CD4-positive, alpha-beta T cell treated with Interferon alpha-2 for 1 hour (primary cell): ENCODE measurements at places on chromosomes 11 and 22.
A peak's percentile ranks its signal among the peaks of the same experiment; 100 is the strongest.

DNA sequence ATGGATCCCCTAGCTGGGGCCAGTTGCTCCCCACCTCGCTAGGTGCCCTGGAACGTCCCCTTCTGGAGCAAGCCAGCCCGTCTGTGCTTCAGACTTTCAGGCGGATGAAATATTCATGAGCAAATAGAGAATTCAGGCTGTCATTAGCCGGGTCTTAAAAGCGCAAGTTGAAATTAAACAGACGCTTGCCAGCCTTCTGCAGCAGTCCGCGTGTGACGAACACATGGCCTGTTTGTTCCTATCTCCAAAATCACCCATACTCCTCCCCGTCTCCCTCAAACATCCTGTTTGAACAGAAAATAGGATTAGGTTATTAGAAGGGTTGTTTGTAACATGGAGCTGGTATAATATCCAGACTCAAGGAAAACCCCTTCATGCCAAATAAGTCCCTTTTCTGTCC lies 38.7 kb downstream of the MYO18B start:
- no peak for DNase-seq

GRCh38 chr11:28566339-28567089 lies 458.3 kb downstream of the METTL15 start:
- no peak for DNase-seq

GRCh38 chr11:13667245-13667644 lies 1.2 kb upstream of the FAR1 start:
- no peak for DNase-seq

DNA sequence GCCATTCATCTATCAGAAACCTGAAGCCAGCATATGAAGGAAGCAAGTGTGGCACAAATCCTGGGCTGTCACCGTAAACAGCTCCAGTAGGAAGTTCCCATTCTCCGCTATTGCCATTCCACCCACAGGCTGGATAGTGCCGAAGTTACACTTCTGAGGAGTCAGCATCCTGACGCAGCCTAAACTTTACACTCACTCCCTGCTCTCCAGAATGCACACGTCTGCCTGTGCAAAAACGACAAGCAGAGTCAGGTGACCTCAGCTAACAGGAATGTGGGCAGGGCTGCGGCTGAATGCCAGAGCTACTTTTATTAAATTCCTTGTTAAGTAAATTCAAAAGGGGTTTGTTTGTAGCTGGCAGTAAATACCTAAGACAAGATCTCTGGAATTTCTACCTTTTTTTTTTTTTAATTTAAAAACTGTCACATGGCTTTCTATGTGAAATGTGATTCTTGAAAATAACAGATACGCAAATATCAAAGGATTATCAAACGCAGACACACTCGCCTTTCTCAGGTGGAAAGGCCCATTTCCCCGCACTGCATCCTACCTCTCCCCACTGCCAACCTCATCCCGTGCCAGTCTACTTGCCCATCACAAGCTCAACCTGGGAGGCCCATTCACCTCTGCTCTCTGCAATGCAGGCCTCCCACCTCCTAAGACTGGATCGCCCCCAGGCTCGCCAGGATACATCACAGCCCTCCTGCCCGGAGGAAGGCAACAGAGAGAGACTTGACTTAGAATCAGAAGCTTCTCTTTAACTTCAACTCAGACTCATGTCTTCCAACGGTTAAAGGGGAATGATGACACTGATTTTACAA lies 33.5 kb downstream of the NFRKB start:
- no peak for DNase-seq

DNA sequence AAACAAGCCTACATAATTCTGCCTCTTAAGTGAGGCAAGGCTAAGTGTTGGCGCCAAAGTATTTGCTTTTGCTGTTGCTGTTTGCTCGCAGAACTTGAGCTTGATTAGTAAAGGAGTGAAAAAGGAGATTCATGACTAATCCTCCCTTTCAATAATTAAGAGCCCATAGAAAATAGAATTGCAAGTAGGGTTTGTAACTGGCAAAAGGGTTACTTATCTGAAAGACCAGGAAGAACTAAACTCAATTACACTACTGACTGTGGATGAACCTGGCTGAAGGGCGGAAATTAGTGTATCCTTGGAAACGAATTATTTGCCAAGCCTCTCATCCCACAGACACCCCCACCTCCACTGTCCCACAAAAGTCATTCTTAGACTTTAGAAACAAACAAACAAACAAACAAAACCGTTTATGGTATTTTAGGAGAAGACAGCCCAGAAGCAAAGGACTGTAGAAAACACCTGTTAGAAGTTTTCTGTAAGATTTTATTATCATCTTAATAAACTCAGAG lies 411 bp upstream of the EXPH5 start:
- no peak for DNase-seq

GRCh38 chr11:73757598-73757997 lies 3.3 kb downstream of the RAB6A start:
- DNase-seq, result no peak

- peak; percentile 12 for DNase-seq
Measured at GRCh38 chr11:85663080-85663752, 1.7 kb downstream of the CREBZF start.

- no peak for DNase-seq
Measured at GRCh38 chr11:121437018-121437685, 15.0 kb upstream of the SORL1 start.

DNA sequence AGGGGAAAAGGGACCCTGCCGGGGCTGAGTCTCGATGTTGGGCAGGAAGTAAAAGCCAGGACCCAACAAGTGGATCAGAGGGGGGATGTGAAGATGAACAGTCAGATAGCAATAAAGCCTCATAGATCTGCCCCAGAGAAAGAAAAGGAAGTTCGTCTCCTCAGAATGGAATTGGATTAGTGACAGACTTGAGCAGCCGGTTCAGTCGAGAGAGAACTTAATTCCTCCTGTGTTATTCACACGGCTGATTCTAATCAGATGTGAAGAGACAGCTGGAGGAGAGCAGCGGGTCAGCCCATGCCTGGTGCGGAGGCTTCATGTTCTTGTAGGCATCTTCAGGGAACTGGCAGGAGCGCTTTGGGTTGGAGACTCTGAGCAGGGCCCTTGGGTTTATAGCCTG lies 29.3 kb upstream of the CABP7 start:
- no peak for DNase-seq

DNA sequence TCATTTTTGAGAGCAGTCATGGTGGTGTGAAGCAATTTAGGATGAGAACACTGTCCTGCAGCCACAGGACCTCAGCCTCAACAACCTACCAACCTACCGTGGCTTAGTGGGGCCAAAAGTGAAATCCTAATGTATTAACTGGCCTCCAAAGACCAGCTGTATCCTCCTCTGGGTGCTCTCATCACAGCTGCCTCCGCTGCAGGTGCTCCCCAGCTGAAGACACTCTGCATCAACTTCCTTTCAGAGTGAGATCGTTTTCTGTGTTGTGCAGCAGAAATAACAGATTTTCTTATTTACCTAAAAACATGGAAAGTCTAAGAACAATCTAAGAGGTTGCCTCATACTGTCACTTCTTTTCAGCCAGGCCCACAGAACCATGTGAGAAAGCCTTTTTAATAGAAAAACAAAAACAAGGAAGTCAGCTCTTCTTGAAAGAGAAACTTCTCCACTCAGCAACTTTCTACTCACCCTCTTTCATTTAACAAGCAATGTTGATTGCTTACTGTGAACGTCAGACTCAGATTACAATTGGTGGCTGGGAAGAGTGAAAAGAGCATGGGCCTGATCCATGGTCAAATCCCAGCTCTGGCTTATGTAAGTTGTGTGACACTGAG lies 136.1 kb downstream of the TENM4 start:
- no peak for DNase-seq

DNA sequence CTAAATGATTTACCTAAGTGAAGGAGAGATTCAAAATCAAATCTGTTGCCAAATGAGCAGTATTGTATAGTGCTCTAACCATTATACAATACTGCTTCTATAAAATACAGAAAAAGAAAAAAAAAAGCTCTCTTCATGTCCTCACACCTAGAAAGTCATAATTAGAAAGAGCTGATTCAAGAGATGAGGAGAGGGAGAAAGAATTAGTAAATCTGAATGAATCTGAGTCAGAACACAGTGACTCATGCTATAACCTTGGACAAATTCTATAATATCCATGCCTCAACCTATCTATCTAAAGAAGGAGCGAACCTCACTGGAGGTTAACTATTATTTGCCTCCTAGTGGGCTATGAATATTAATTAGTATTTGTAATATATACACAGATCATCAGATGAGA lies 29.4 kb downstream of the AMBRA1 start:
- no peak for DNase-seq

- DNase-seq, result no peak
Measured at GRCh38 chr11:96841792-96842191, 452.0 kb downstream of the JRKL start.

DNA sequence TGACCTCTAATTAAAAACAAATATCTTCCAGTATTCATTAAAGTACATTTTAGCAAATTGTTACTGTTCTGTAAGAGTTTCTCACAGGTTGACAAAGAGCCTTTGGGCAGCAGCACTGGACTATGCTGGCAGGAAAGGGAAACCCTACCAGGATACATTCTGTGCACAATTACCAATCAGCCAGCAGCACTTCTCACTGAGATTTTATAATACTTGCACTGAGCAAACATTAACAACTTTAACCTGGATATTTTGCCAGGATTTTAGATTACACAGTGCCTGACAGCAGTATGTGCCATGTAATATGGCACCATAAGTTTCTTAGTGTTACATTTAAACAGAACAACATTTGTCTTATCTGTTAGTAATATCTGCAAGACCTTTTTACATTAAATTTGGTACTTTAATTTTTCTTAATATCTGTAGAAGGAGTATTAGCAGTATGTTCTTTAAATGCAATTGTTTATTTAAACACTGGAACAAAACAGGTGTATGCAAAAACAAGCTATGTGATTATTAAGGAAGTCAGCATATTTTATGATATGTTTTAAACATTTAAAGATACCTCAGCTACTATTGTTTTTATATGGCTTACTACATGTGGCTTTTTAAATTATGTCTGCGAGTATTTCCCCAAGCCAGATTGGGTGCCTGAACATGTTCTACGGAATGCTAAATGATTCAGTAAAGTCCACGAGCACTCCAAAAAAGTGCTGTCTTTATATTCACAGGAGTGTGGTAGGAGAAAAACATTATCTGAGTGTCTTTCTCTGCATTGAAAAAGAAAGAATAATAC lies 699.0 kb upstream of the LUZP2 start:
- no peak for DNase-seq

GRCh38 chr11:5892908-5893307 lies at the start of gene OR52E5:
TSS of gene OR52E5 (plus strand) at chr11:5893208. CDS start at chr11:5900777, 7,569 bp downstream.
- no peak for DNase-seq

- DNase-seq, result peak; percentile 12
Measured at GRCh38 chr11:63839508-63840355, 822 bp downstream of the MARK2 start.

DNA sequence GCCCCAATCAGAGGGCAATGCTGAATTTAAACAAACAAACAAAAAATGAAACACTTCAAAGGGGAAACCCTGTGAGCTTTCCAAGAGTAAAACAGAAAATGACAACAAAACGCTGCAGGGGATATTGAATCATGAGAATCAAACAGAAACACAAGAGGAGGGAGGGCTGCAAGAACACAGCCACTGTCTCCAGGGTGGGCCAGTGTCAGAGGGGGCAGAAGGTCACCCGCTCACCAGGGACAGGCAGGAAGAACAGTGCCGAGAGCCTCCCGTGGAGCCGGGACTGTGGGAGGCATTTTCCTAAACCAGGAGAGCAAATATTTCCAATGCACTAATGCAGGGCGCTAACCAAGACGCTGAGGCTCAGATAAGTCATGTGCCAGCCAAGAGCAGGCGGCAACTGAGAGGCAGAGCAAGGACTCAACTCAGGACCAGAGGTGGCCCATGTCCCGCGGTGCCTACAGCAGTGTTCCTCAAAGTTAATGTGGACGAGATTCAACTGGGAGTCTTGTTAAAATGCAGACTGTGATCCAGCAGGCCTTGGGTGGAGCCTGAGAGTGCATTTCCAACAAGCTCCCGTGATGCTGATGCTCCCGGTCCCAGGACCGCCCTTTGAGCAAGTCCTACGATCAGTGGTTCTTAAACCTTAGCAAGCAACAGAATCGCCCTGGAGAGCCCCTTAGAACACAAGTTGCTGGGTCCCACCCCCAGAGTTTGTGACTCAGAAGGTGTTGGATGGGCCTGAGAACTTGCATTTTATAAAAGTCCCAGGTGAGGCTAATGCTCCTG lies 197.2 kb downstream of the TENM4 start:
- DNase-seq, result no peak

- no peak for DNase-seq
Measured at GRCh38 chr11:45538939-45539338, 126.5 kb downstream of the CHST1 start.

DNA sequence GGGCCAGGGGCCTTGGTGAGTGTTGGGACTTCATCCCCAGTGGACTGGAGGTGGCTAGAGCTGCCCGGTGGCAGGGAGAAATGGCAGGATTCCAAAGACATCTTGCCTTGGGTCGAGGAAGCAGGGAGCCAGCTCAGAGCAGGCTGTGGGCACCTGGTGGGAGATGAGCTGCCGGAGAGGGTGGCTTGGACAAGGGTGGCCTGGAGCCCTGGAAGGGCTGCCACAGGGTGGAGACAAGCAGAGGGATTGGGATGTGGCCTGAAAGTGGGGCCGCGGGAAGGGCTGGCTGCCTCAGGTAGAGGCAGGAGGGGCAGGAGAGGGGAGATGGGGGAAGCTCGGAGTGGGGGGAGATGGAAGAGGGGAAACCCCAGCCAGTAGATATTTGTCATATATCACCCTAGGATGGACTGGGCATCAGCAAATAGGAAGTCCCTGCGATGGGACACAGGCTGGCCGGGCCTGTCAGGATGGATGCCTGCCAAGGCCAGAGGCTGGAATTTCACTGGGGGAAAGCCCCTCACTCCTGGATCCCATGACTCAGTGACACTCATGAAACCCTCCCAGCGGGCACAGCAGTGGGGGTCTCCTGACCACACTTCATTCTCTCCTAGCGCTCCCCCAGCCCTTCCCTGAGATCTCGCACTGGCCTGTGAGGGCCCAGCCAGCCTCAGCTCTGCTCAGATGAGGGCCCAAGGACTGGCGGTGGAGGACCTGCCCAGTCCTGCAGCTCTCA lies 72.0 kb upstream of the SHISAL1 start:
- no peak for DNase-seq

DNA sequence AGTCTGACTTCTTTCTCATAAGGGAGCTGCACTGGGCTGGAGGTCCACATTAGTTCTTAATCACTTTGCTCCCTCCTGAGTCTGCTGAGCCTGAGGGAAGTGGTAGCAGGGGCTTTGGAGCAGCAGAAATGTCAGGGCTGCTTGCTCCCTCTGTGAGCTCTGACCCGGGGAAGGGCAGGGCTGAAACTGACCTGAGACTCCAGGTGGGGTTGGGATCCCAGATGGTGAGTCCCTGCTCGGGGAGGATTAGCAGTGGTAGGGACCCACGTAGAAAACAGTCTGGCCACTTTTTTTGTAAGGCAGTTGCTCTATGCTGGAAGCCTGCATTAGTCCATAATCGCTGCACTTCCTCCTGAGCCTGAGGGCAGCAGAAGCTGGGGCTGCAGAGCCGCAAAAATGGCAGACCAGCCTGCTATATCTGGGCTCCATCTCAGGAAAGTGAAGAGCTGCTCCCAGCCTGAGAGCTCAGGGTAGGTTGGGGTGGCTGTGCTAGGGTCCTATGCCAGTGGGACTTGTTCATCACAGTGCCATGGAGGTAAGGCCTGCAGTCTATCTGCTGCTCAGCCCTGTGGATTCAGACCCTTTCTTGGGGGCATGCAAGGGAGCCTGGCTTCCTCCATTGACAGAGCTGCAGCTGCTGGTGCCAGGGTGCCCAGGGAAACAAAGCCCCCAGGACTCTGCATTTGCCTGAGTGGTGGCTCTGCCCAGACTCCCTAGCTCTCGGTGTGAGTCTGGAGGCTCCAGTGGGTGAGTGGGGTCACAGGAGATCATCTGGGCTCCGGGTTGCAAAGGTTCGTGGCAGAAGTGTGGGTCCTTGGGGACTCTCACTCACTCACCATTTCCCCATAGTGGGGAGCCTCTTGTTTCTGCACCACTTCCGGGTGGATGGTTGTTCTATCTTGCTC lies 854.3 kb downstream of the LUZP2 start:
- no peak for DNase-seq
